ENCODE measurements at places on chromosomes 4 and X. TPM values are rescaled to one million over a fixed set of nuclear protein-coding genes. Genes with fewer than 3 reads are reported as not detected.

- DNase-seq: no peak
- no peaks in the 10 kb centered on the region for H3K4me1 ChIP-seq
- H3K36me3 ChIP-seq: no peaks in the 10 kb centered on the region
- no peak overlapping the region for H3K4me3 ChIP-seq
These were observed 96.8 kb upstream of the WDR44 start for GRCh38 chrX:118249146-118249545.

DNA sequence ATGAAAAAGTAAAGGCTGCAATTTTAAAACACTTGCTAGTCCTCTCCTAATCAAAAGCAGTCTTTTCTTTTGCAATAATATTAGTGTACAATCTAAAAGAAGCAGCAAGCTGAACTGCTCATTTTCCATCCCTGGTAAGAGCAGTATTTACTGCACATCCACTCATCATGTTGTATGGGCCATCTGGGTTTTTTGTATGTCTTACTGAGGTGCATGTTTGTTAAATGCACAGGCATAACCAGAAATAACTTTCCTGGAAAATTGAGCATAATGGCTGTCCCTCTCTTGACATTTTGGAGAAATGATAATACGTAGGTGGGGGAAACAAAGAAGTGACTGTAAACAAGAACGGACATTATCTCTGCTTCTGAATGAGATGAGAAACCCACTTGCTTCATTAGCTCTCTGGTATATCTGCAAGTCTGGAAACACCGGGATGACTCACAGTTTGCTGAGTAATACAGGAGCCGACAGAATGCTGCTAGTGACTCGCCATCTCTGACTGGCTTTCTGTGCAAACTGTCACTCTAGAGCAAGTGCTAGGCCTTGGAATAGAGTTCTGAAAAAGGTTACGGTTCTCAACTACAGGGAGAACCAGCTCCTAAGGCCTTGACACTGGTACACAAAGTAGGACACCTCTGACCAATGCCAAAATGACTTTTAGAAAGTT is 85.7 kb upstream of the MTM1 start:
- H3K27me3 ChIP-seq: no peaks in the 10 kb centered on the region
- H3K4me3 ChIP-seq: no peak overlapping the region
- no peak overlapping the region for H3K27ac ChIP-seq
- H3K4me1 ChIP-seq: no peaks in the 10 kb centered on the region
- H3K36me3 ChIP-seq: no peaks in the 10 kb centered on the region

- DNase-seq: peak; percentile 60
- H3K27ac ChIP-seq: peak overlapping the region; percentile 90
- no peaks in the 10 kb centered on the region for H3K27me3 ChIP-seq
These were observed 855 bp downstream of the GPRASP2 start for GRCh38 chrX:102712981-102713625.

DNA sequence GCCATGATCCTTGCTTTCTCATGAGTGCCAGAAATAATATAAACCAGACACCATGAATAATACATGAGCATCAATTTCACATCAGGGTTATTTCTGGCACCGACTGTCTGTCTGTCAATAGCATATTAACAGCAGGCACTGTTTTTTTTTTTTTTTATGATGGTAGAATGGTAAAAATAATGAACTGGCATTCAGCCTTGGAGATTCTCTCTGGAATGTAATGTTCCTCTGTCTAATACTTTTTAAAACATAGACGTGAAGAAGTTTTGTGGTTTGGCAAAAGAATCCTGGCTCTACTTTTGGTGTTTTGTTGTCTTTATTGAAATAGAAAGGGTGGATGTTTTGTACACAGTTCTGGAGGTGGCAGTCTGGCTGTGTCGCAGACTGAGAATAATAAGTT is 874.6 kb upstream of the PRKX start:
- H3K27ac ChIP-seq: no peak overlapping the region
- no peaks in the 10 kb centered on the region for H3K36me3 ChIP-seq
- no peaks in the 10 kb centered on the region for H3K27me3 ChIP-seq
- DNase-seq: no peak
- no peak overlapping the region for H3K4me3 ChIP-seq

Gene ARX
- 9.3 TPM for total RNA-seq

Gene ARSJ
- total RNA-seq: 12.5 TPM
